Uterus (tissue), 4 donors: ENCODE measurements at places on chromosomes 11 and 22. TPM values are rescaled to one million over a fixed set of nuclear protein-coding genes. Genes with fewer than 3 reads are reported as not detected.

LINC01488 gene
- not detected for total RNA-seq

EHF gene
- 0.59 TPM for total RNA-seq

MAPK8IP1 gene
- total RNA-seq = 15.1 TPM

MAP6 gene
- total RNA-seq = 22.1 TPM

APLNR gene
- total RNA-seq = 0.58 TPM

LYVE1 gene
- 52.5 TPM for total RNA-seq

OR10A6 gene
- total RNA-seq = not detected

GSC2 gene
- not detected for total RNA-seq

DNA sequence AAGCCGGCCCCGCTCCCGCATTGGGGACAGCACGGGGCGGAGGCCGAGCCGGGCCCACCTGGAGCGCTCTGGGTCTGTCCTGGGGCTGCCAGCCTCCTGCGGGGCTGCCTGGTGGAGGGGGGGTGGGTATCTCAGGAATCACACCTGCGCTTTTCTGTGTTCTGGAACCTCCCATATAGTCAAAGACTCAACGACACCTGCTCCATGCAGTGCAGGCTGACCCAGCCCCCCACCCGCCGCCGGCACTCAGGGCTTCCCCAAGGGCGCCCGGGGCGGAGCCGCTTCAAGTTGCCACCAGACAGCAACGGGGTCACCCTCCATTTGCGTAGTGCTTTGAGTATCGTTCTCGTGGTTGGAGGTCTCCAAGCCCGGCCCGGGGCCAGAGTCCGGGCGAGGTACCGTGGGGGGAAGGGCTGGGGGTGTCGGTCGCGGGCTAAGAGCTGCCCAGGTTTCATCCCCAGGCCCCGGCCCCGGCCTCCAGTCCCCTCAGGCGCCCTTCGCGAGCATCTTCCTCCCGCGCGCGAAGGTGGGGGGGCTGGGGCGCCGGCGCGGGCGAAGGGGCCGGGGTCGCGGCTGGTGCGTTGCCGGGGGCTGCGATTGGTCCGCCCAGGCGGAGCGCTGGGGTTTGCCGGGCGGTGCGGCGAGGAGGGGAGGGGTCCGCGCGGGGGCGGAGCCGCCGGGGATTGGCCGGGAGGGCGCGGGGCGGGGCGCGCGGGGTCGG is 6.6 kb downstream of the TSPAN4 start:
- peak; percentile 66 for DNase-seq

- no peak for DNase-seq
Observed at GRCh38 chr11:31815711-31816467, 4.8 kb upstream of the PAX6 start.

GRCh38 chr11:90447618-90448017 is 224.8 kb upstream of the CHORDC1 start:
- no peak for DNase-seq

GRCh38 chr11:61908730-61909316 is 8.5 kb downstream of the RAB3IL1 start:
- no peak for DNase-seq

DNA sequence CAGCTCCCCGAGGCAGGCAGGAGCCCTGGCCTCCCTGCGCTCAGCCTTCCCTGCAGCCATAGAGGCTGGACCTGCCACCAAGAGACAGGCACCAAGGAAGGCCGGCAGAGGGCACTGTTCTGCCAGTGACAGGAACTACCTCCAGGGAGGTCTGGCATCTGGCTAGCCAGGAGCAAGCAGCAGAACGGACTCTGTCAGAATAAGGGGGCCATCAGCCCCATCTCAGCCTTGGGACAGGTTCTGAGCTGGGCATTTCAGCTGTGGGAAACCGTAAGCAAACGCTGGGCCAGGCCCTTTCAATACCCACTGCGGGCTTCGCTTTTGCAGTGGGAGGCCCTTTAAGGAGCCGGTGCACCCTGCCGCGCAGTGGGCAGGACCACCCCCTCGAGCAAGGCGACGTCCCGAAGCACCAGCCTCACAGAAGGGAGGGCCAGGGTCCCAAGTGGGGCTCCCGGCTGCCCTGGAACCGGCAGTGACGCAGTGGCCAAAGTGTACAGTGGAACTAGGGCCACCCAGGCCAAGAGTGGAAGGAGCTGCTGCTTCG is 18.2 kb downstream of the IFT27 start:
- DNase-seq = peak; percentile 69

DNA sequence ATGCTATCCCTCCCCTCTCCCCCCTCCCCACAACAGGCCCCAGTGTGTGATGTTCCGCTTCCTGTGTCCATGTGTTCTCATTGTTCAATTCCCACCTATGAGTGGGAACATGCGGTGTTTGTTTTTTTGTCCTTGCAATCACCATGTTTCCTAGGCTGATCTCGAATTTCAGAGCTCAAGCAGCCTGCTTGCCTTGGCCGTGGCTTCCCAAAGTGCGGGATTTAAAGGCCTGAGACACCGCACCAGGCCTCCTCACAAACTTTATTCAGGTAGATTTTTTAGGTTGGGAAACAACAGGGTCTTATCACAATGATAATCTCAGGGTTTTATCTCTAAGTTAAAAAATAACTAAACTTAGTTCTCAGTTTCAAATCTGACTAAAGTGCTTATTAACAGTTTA is 125.4 kb downstream of the LUZP2 start:
- DNase-seq = no peak

- no peak for DNase-seq
Observed at GRCh38 chr11:75779960-75780359, 11.4 kb downstream of the DGAT2 start.

- DNase-seq = no peak
Observed at GRCh38 chr11:16743478-16743877, 5.0 kb downstream of the C11orf58 start.

- DNase-seq = no peak
Observed at GRCh38 chr11:69150175-69150574, 5.6 kb upstream of the SMIM38 start.

- DNase-seq = no peak
Observed at GRCh38 chr11:3170044-3170755, 5.1 kb upstream of the OSBPL5 start.

DNA sequence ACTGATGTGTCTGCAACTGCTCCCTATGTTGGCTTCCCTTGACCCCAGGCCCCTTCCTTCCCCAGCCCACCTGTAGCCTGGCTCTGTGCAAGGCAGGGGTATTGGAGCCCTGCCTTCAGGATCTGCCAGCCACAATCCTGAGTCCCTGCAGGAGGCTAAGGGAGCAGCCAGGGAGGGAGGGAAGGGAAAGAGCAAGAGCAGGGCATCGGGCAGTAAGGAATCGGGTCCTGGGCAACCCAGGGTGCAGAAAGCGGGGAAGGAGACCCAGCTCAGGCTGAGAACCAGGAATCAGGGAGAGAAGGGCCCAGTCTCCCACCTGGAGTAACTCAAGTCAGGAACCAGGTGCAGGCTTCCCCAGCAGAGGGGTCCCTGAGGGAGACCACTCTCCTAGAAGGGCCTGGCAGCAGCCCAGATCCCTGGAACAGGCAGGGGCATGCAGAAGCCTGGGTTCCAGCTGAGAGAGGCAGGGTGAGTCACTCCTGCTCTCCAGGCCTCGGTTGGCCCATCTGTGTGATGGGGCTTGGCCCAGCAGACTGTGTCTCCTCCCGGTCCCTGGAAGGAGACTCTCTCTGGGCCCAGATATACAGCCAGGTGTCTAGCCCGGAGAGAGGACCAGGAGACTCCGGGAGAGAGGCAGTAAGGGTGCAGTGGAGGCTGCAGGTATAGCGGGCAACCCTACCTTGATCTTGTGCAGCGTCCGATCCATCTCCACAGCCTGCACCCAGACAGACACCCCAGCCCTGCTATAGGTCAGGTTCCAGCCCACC is 13.4 kb downstream of the STARD10 start:
- no peak for DNase-seq

DNA sequence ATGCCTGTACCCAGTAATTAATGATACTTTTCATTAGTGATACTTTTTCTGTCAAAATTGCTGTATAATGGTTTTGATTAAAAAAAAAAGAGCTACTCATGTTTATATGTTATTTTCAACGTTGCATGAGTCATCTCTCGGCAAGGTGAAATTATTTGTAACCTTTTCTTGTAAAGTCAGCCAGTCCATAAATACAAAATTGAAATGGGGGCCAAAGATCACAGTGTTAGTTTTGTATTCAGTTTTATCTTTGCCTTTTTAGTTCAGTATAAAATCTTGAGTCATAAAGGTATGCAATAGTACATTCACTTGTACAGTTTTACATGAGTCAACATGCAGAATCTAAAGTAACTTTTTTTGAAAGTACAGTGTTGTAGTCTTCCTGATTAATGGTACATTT is 4.3 kb downstream of the ARHGEF12 start:
- no peak for DNase-seq

DNA sequence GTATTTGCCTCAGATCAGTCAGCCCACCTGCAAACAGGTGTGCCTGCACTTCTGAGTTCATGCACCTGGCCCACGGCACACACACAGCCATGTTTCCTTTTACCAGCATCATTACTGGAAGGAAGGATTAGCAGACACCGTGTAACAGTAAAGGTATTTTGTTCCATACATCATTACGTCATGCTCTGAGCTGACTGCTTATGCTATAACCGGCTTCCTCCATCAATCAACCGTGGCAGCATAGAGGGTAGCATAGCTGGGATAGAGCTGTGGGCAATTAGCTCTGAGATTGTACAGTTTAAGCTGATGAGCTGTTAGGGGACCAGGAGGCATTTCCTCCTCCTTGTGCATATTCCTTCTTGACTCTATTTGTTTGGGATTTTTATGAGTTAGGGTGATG is 102.4 kb downstream of the ME3 start:
- DNase-seq = no peak

GRCh38 chr11:93512073-93512475 is 31.1 kb downstream of the SMCO4 start:
- DNase-seq = no peak

DNA sequence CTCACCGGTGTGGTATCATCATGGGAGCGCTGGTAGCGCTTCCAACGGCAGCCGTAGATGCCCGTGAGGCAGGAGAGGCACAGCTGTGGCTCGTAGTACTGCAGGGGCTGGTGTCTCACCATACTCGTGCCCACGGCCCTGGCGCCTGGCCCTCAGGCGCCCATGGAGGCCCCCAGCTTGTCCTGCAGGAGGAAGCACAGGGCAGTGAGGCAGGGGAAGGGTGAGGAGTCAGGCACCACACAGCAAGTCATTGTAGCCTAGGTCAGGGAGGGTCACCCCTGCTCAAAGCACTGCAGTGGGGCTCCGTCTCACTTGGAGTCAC is 44.6 kb upstream of the KLHL35 start:
- no peak for DNase-seq

DNA sequence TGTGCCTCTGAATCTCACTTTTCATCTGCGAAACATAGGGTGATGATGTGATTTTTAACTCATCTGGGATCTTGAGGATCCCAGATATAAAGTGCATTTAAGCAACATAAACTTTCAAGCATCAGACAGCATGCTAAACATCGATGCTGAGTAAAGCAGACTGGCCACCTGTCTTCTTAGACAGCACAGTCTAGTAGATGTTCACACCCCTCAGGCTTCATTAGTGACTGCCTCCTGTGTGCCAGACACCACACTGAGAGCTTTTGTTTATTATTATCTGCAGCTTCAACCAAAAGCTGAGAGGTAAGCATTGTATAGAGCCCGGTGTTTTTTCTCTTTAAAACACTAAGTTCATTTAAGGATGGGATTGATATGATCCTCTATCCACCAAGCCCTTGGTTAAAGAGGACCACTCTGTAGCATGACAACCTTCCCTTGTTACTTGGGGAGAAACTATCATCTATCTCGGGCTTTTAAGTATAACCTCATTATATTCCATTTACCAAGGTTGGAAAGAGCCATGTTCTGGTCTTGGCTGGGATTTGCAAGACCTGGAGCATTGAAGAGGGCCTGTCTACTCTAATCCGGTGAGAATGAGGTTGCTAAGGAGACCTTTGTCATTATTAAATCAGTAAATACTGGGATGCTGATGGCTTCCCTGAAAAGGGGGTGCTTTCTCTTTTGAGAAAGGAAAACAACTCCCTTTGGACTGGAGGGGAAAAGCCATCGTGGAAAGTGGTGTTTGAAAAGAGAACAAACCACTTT is 114.2 kb upstream of the SEZ6L start:
- no peak for DNase-seq

GRCh38 chr11:105468154-105468553 is 141.7 kb upstream of the GRIA4 start:
- DNase-seq = no peak

DNA sequence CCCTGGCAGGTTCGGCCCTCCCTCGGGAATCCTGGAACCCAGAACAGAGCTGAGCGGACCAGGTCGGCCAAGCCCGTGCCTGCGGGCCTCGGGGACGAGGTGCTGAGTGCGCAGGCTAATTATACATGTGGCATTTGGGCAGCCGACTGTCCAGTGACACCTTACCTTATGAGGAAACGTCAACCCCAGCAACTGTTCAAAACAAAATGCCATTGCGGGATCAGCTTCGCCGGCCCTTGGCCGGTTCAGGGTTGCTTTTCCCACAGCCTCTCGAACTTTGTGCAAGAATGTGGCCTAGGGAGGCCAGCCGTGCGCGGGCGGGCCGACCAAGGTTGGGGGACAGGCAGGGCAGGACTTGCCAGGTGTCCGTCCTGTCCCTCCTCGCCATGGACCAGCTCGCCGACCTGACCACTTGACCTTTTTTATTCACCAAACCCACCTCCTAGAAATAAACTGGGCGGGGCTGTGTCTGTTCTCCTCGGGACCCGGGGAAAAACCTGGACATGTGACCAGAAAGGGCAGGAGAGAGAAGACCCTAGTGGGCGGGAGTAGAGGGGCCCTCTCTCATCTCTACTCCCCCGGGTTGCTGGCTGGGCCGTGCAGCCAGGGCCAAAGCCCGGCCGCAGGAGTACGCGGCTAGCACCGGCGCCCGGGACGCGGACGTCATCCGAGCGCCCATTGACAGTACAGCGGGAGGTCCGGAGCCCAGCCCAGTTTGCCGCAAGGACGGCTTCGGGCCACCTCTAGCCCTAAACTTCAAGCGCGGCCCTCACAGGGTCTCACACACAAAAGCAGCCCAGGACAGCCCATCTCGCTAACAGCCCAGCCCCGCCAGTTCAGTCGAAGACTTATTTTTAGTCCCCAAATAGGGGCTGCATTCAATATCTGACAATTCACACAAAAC is 134.3 kb upstream of the C11orf58 start:
- peak; percentile 32 for DNase-seq

GRCh38 chr11:125949271-125950177 is 3.7 kb downstream of the VSIG10L2 start:
- no peak for DNase-seq
